COR-L47 (cell line): ENCODE measurements at places on chromosomes 12 and 14.
A peak's percentile ranks its signal among the peaks of the same experiment; 100 is the strongest.

GRCh38 chr12:26143291-26143690 lies 18.5 kb upstream of the BHLHE41 start:
- no peak for DNase-seq

- DNase-seq: no peak
Measured at GRCh38 chr12:110640275-110641025, 26.5 kb downstream of the TCTN1 start.

- no peak for DNase-seq
Measured at GRCh38 chr14:89707086-89707485, 247.4 kb downstream of the EFCAB11 start.

GRCh38 chr12:105522166-105522825 lies 191.8 kb downstream of the C12orf75 start:
- DNase-seq: no peak

DNA sequence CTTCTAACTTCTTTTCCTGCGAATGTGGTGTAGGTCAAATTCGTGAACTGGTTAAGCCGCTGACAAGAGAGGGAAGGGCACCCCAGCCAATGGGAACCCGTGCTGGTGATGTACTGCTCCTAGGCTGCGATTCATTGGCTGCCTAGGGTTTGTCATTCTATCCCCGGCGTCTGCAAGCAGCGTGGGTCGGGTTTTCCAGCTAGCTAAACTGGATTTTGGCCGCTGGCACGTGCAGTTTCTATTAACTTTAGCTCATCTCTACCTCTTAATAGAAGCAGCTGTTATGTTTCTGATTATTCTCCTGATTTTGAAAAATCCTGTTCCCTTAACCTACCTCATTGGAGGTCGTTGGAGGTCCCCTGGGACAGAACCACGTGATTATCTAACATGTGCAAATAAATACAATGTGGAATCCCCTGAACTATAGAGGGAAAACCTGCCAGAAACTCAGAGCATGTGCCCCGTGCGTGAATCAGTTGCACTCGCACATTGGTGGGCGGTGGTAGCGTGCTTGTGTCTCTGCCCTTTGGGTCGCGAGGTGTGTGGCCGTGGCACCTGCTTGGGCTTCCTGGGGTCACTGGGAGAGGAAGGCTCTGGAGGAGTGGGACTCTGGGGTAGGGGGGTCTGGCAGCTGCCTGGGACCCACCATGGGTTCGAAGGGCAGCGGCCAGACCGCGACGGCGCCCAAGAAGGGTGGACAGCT lies 876 bp upstream of the PPM1A start:
- DNase-seq: peak; percentile 84

- DNase-seq: no peak
Measured at GRCh38 chr12:27331291-27331926, 1.2 kb upstream of the BMAL2 start.

DNA sequence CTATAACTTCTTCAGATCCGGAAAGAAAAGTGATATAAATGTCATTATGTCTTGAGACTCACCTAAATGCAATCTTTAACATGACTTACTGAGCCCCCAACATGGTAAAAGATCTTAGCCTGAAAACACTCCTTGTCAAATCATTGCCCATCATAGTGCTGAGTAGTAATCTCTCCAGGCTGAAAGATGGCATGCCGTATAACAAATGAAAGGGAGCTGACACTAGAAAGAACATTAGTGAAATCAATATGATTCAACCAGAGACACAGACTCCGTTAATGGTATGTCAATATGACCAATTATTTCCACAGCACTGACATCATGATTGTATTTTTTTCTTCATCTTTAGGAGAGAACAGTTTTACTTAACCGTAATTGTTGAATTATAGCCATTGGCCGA lies 54.4 kb downstream of the BICD1 start:
- no peak for DNase-seq

- no peak for DNase-seq
Measured at GRCh38 chr12:24562771-24563431, 386.0 kb downstream of the BCAT1 start.

DNA sequence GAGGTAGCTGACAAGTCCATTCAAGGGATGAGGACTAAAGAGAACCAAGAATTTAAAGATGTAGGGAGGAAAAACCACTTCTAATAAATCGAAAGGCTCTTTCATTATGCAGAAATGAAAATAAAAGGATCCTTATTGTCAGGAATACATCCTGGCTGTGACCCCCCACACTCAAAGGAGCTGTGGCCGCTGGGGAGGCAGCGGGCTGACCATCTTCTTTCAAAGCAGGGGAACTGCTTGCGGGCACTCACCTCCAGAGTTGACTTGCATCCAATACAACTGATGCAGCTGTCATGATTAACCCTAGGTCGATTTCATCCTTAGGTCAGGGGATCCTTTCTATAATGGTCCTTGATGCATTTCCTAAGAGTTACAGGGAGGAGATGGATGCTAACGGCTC lies 35.3 kb downstream of the TRAFD1 start:
- DNase-seq: no peak

GRCh38 chr12:48165089-48165981 lies 8.0 kb upstream of the ASB8 start:
- DNase-seq: peak; percentile 37

DNA sequence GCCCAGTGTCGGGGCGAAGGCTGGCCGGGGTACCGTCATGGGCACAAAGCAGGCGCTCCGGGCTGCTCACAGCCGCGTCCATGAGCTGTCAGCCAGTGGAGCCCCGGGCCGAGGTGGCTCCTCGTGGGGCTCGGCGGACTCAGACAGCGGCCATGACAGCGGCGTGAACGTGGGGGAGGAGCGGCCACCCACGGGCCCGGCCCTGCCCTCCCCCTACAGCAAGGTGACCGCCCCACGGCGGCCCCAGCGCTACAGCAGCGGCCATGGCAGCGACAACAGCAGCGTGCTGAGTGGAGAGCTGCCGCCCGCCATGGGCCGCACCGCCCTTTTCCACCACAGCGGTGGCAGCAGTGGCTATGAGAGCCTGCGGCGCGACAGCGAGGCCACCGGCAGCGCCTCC lies 39.0 kb downstream of the KIF26A start:
- DNase-seq: no peak

DNA sequence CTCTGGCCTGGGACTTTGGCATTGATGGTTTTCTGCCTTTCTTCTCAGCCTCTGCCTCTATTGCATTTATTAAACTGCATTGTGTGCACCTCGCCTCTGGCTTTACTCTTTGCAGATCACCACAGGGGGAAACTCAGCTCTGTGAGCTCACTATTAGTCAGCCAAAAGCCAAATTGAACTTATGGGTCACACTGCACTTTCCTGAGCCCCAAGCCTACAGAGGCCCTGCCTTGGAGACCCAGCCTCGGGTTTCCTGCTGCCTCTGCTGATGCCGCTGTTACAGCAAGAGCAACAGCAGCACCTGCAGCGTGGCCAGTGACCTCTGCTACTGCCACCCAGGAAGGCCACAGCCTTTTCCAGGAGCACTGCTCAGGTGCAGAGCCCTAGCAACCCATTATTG lies 122.5 kb downstream of the DAD1 start:
- DNase-seq: no peak

DNA sequence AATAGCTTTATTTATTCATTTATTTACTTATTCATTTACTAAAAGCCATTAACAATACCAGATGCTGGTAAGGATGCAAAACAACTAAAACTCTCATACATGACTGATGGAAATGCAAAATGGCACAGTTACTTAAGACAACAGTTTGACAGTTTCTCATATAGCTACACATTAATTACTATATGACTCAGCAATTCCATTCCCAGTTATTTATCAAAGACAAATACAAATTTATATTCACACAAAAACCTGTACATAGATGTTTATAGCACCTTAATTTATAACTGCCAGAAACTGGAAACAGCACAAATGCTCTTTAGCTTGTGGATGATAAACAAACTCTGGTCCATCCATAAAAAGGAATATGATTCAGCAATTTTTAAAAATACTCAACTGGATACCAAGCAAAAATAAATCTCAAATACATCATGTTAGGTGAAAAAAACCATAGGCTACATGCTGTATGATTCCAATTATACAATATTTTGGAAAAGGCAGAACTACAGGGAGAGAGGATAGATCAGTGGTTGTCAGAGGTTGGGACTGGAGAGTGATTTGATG lies 37.9 kb upstream of the ST8SIA1 start:
- DNase-seq: no peak

GRCh38 chr12:49109641-49110463 lies 795 bp downstream of the LMBR1L start:
- no peak for DNase-seq

GRCh38 chr12:122322501-122322900 lies 56.2 kb upstream of the VPS33A start:
- DNase-seq: no peak

DNA sequence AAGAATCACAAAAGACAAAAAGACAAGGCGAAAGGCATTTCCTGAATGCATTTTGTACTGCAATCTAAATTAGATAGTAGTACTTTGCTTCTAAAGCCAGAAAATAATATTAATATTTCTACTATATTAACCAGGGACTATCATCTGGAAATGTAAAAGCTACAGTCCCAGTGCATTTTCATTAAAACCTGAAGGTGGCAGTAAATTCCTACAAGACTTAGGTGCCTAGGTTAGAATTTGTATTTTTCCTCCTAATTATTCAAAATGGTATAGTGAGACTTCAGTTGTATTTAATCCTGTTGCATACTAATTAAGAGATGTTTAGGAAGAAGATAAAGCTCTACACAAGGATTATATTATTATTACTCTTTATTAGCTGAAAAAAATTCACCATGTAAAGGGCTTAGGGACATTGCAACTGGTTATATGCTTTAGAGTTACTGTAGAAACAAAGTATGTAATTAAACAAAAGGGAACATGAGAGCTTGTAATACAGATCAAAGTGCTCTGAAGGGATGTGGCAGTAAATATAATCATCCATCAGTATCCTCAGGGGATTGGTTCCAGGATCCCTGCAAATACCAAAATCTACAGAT lies 53.6 kb downstream of the BRMS1L start:
- DNase-seq: no peak

DNA sequence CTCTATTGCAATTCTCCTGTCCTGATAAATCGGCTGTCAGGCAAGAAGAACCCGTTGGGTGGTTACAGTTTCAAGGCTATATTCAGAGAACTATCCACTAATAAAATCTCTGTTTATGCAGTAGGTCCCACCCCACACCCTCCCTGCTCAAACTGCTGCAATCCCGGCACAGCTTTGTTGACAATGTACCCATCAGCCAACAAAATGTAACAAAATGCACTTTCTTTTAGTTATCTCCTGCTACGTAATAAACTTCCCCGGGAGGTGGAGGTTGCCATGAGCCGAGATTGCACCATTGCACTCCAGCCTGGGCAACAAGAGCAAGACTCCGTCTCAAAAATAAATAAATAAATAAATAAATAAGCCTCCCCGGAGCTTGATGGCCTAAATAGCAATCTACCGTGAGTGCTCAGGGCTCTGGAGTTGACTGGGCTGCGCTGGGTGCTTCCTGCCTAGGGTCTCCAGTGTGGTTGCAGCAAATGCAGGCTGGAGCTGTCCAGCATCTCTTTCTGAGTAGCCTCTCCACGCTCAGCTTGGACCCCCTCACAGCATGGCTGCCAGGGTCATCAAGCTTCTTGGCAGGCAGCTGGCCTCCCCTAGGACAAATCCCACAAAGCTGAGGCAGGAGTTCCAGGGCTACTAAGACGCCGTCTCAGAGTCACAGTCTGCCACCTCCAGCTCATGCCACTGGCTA lies 43.2 kb upstream of the FBRSL1 start:
- no peak for DNase-seq

GRCh38 chr12:57832966-57833365 lies 13.6 kb downstream of the CTDSP2 start:
- DNase-seq: no peak

- no peak for DNase-seq
Measured at GRCh38 chr12:92614502-92614901, 88.3 kb upstream of the PLEKHG7 start.

DNA sequence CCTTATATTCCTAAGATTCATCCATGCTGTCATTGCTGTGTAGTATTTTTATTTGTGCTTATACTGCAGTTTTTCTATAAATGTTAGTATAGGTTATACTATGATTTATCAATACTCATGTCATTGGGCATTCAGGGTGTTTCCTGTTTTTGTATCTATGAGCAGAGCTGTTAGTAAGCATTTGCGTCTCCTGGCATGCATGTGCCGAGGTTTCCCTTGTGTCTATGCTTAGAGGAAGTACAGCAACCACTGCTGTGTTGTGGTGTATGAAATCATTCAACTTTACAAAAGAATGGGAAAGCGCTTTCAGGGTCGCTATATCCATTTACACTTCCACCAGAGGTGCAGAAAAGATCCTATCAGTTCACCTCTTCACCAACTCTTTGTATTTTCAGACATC lies 122.7 kb downstream of the RGS6 start:
- DNase-seq: no peak

DNA sequence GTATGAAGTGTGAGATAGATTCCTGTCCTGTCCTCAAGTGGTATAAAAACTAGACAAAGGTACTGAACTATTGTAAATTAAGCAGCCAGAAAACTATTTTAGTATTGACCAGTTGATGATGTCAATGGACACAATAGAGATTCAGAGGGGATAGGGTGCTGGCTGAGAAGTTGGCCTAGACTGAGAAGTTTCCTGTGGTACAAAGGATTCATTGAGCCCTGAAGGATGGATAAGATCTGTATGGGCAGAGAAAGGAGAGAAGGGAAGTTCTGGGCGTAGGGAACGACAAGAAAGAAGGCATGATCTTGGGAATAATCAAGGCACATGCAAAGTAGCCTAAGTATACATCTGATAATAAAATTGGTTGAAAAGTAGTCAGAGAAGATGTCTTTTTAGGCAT lies 44.6 kb downstream of the DAD1 start:
- DNase-seq: no peak

DNA sequence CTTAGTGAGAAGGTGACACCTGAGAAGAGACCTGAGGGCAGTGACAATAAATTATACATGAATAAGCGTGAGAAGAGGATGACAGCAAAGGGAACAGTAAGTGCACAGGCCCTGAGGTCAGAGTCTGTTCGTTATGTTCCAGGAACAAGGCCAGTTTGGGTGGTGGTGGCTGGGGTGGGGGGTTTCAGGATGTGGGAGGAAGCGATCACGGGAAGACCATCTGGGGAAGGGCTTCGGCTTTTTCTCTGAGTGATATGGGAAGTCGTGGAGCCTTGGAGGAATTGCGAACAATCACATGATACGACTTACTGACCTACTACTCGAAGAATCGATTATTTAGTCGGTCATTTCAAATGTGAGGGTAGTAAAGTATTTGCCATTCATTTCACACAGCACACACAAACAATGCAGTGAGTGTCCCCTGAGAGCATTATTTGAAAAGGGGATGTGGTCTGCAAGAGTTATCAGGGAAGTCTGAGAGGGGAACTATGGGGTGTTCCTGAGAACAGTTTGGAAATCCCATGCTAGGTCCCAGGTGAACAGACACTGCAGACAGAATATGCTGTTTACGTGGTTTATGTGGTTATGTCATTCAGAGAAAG lies 94.7 kb downstream of the SLC38A1 start:
- no peak for DNase-seq
